Glomerular endothelial cell (primary cell): ENCODE measurements at places on chromosomes 2 and 18. TPM values are rescaled to one million over a fixed set of nuclear protein-coding genes. Genes with fewer than 3 reads are reported as not detected.

DNA sequence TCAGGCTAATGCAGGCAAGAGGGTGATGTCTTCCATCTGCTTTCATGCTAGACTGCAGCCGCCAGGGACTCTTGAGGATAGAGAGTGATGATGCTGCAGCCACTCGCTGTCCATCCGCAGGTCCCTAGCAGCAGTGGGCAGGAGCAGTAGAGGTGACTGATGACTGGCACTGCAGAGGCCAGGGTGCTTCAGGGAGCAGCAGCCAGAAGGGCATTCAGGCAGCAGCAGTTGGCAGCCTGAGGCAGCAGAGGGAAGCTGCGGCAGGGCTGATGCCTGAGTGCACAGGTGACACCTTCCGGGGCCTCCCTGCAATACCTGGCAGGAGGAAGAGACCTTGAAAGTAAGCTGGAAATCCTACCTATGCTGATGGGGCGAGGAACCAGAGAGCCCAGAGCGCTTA lies 214.2 kb downstream of the ICOS start:
- no peak for DNase-seq

GRCh38 chr2:127700527-127701192 lies 637 bp upstream of the SFT2D3 start:
- DNase-seq, result no peak

DNA sequence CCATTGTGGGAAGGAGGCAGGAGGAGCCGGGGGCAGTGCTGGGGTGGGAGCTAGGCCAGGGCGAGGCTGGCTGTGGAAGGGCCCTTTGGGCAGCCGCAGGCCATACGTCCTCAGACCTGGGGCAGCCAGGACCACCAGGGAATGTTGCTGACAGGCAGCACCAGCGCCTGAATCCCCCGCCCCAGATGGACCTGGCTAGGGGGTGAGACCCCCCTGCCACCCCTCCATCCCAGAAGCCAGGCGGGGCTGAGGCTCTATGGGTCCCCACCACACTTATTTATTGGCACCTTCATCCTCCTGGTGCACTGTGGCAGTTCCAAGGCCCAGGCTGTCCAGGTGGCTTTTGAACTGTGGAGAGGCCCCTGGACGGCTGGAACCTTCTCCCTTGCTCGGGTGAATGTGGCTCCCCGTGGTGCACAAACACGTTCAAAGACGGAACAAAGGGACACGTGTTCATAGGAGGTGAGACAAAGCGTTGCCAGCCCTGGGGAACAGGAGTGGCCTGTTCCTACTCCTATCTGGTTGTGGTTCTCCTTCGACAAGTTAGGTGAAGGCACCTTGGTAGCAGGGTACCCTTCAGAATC lies 35.1 kb downstream of the RAMP1 start:
- no peak for DNase-seq

Gene KIDINS220
- total RNA-seq, result 42.8 and 64.6 TPM in 2 replicates
